ENCODE measurements at places on chromosomes 2 and 18. TPM values are rescaled to one million over a fixed set of nuclear protein-coding genes. Genes with fewer than 3 reads are reported as not detected.

Gene IL36RN
- total RNA-seq = 51.0 TPM

Gene ANKRD30B
- total RNA-seq = 0.10 TPM

GRCh38 chr2:28224648-28225472, 167.8 kb upstream of the FOSL2 start:
- no peak for DNase-seq

GRCh38 chr2:216535454-216535995, 36.9 kb downstream of the RPL37A start:
- DNase-seq = peak; percentile 90

- no peak for DNase-seq
These were observed 114.3 kb downstream of the C1D start for GRCh38 chr2:67948506-67948905.

DNA sequence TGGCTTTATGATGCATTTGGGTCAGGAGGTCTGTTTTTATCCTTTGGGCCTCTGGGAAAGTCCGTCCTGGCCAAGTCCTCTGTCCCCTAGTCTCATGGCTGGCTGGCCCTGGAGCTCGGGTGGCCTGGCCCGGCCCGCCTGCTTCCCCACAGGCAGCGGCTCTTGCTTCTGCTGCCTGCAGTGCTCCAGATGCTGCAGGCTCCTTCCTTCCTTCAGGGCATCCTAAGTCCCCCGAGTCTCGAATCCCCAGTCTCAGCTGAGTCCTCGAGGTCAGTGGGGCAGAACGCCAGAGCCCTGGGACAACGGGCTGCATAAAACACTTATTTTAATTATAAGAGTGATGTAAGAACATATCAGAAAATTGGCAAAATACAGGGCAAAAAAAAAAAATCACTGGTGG, 71.2 kb downstream of the HPCAL1 start:
- no peak for DNase-seq

DNA sequence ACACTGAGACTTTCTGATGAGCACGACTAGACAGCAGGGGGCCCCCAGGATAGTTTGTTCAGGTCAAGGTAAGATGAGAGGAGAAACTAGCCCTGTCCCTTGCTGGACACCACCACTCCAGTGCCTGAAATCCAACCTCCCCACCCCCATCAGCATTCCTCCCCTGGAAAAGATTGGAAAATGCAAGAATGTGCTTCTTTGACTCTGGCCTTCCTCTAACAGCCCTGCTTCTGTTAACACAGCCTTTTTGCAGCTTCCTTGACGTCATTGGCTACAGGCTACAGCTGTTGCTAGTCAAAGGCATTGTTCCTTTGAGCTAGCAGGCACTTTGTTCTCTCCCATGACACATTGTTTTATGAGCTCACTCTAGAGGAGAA, 20.1 kb upstream of the LTBP1 start:
- DNase-seq = no peak

DNA sequence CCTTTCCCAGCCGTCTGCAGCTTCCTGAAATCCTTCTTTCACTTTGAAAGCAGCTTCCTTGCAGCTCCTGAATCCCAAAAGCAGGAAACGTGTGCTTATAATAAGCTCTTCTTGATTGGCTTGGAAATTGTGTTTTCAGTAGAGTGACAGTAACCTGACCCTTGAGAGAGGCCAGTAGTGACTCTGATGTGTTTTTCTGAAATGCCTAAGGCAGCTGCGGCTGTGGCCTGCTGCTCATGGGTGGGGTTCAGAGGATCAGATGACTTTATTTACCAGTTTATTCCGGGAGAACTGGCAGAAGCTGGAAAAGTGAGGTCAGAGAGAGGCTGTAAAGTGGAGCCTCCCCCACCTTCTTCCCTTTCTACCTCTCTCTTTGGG, 31.9 kb upstream of the RPIA start:
- DNase-seq = no peak

- DNase-seq = peak; percentile 91
These were observed 36.4 kb downstream of the PXDN start for GRCh38 chr2:1707771-1708418.

GRCh38 chr18:34322365-34323289, 97.9 kb upstream of the NOL4 start:
- no peak for DNase-seq

- no peak for DNase-seq
These were observed 22.5 kb downstream of the SLC14A2 start for GRCh38 chr18:45637546-45638327.

GRCh38 chr2:43461453-43462073, 134.3 kb downstream of the THADA start:
- no peak for DNase-seq
